ENCODE measurements at places on chromosomes 11 and 22.

DNA sequence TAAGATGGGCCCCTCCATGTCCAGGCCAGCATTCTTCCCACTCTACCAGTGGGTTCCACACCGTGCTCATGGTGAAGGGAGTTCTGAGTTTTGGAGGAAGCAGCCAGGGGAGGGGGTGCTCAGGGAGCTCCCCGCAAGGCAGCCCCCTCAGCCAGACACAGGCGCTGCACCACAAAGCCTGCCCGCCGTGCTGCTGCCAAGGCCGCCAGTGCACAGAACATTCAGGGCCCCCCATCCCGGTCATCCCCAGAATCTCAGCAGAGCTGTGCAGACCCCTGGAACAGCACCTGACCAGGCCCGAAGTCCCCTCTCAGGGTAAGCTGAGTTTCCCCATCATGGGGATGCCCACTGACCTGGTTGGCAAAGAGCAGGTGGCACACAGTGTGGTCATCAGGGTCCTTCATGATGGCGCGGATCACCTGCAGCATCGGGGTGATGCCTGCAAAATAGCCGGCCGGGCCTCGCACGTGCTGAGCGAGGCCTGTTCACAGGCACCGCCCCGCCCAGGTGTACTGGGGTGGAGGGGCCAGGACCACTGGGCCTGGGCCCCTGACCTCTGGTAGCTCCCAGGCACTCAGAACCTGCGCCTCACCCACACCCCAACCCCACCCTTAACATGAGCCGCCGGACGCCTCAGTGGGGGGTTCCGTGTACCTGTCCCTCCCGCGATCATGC lies 12.4 kb upstream of the POLDIP3 start:
- no peak for DNase-seq

GRCh38 chr11:36458129-36458915 lies 51.8 kb downstream of the TRAF6 start:
- DNase-seq, result no peak

DNA sequence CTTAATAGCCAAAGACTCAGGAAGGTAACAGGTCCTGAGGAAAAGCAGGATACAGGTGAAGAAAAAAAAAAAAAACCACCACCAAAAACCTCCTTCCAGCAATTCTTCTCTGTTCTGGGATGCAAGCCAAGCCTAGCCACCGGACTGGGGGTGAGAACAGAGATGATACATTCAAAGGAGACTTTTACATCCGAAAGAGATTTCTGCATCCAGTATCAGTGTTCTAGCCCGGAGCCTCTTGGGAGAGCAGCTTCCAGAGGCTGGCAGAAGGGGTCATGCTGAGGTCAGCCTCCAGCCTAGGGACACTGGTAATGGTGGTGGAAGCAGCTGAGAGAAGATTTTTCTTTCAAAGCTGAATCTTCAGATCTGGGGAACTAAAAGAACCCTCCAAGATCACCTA lies 76.2 kb downstream of the KCNC1 start:
- DNase-seq, result no peak

GRCh38 chr11:6565988-6566703 lies 37.3 kb downstream of the RRP8 start:
- no peak for DNase-seq

DNA sequence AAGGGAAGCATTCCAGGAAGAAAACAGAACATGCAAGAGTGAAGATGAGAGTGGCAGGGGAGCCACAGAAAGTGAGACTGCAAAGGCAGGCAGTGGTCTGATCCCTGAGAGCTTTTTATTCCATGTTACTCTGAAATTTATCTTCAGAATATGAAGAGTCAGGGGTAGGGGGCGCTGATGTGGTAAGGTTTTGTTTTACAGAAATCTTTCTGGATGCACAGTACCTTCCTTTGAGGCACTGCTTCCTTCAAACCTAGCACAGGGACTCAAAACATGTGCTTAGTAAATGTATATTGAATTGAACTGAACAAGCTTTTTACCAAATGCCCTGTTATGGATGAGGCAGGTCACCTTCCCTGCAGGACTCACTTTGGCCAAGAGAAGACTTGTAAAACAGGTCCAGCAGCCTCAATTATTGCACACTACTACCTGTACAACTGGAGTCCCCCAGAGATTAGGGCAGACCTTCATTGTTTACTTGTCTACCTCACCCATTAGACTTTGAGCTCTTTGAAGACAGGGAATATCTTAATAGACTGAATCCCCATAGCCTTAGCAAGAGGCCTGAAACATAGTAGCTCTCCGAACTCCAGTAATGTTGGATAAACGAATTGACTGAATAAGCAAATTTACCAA lies 2.2 kb downstream of the PAK1 start:
- peak; percentile 20 for DNase-seq

DNA sequence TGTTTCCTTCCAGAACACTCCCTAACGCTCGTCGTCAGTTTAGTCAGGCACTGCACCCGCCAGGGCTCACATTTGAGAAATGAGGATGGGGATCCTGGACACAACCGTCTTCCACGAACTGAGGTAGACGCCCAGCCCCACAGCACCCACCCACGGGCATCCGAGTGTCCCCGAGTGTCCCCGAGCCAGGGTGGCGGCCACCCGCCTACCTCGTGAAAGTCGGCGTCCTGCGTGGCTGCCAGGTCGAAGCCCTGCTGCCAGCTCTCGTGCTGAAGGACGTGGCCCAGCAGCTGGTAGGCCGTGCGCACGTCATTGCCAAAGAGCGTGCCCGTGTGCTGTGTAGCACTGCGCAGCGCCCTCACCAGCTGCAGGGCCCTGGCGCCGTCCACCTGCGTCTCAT lies 53.6 kb downstream of the TRMU start:
- DNase-seq, result no peak

DNA sequence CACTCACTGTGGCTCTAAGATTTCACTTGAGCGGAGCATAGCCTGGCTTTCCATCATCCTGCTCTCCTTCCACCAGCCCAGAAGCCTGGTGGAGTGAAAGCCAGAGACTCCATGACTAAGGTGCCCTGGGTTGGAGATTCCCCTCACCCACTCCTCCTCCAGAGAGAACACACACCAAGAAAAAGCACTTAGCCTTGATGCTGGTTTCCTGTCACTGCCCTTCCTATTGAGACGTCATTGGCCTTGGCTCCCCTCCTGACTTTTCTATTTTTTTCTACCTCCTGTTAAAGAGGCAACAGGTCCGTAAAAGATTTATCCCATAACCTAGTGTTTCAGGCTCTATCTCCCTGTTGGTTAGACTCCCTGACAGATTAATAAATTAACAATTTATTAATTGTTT lies 38.5 kb upstream of the APLNR start:
- DNase-seq, result no peak

DNA sequence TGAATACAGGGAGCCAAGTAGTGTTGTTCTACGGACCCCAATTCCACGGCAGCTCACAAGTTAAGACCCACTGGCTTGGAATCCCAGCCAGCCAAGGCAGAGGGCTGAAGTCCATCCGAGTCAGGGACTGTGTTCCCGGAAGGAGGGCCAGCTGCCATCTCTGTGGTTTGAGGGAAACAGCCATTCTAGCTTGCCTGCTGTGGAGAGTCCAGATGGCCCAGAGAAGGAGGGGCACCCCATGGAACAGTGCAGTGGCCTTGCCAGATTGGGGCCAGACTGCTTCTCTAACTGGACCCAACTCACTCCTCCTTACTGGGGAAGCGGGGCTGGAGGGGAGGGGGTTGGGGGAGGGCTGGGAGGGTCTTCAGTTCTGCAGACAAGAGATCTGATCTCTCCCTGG lies 156.4 kb downstream of the FAM181B start:
- no peak for DNase-seq

GRCh38 chr11:44785856-44786607 lies 59.3 kb downstream of the TSPAN18 start:
- DNase-seq, result no peak

- no peak for DNase-seq
Observed at GRCh38 chr22:34427436-34427835, 507.2 kb upstream of the LARGE1 start.

- no peak for DNase-seq
Observed at GRCh38 chr22:38930512-38930911, 26.9 kb upstream of the APOBEC3A start.

GRCh38 chr11:14315130-14315529 lies 43.9 kb downstream of the RRAS2 start:
- DNase-seq, result no peak

- DNase-seq, result no peak
Observed at GRCh38 chr11:6629892-6630631, 10.8 kb upstream of the TPP1 start.

DNA sequence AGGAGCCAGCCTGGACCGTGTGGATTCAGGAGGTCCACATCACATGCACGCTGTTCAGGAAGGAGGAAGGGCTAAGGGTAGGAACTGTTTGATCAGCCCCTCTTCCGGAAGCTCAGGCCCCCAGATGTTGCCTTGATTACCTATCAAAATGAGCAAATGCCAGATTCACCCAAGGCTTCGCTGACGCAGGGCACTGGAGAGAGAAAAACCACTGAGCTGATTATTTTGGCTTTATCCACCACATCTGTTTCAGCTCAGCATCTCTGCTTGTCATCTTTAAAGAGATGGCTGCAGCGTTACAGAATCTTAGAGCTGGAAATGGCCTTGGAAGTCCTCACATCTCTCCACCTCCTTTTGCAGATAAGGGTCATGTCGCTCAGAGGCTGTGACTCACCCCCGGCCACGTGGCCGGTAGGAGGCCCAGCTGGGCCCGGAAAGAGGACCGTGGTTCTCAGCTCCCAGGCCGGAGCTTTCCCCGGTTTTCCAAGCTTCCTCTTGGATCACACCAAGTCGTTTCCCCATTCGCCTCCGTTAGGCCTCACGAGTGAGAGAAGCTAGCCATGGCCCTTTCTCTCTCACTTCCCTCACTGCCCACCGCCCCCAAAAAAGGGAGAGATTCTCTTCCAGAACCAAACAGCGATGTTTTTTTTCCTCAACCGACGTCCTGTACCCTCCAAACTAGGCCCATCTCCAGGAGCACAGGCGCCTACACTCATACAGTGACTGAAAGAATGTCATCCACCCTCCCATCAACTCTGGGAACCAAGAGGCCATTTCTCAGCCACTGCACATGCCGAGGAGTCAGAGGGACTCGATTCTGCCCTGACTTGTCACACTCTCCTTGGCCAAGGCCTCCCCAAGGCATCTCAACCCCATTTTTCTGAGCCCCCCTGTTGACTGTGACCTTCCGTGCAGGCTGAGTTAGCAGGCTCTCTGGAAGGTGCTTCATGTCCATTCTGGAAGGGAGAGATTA lies 37.6 kb downstream of the LIF start:
- DNase-seq, result no peak

Measured in CD4-positive, alpha-beta T cell treated with Interleukin-10 for 1 hour (primary cell).